ENCODE measurements at places on chromosomes 7 and 10.

DNA sequence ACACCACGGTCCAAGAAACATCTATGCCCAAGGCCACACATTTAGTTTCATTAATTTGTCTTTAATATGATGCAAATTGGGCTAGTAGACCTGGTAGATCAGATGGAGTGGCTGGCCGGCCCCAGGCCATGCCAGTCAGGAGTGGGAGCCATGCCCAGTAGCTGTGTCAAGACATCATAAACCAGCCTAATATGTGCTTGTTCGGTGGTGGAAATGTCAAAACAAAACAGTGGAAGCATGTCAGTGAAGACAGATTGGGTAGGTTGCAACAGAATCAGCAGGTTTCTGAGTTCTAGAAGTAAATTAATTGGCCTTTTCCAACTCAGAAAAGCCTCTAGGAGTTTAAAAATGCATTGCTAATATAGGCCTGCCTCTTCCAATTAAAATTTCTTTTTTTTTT lies 124.7 kb downstream of the NRP1 start:
- no peak for DNase-seq

- DNase-seq: no peak
Observed at GRCh38 chr7:149774237-149775175, 1.1 kb upstream of the ZNF467 start.

GRCh38 chr7:111076205-111076604 lies 14.7 kb upstream of the LRRN3 start:
- no peak for DNase-seq

GRCh38 chr7:136923111-136923667 lies 54.7 kb downstream of the CHRM2 start:
- DNase-seq: no peak

- no peak for DNase-seq
Observed at GRCh38 chr10:117755659-117756014, 213.1 kb downstream of the EMX2 start.

- no peak for DNase-seq
Observed at GRCh38 chr10:13315361-13315760, 15.5 kb upstream of the PHYH start.

- DNase-seq: no peak
Observed at GRCh38 chr7:23685731-23686130, 5.7 kb downstream of the FAM221A start.

DNA sequence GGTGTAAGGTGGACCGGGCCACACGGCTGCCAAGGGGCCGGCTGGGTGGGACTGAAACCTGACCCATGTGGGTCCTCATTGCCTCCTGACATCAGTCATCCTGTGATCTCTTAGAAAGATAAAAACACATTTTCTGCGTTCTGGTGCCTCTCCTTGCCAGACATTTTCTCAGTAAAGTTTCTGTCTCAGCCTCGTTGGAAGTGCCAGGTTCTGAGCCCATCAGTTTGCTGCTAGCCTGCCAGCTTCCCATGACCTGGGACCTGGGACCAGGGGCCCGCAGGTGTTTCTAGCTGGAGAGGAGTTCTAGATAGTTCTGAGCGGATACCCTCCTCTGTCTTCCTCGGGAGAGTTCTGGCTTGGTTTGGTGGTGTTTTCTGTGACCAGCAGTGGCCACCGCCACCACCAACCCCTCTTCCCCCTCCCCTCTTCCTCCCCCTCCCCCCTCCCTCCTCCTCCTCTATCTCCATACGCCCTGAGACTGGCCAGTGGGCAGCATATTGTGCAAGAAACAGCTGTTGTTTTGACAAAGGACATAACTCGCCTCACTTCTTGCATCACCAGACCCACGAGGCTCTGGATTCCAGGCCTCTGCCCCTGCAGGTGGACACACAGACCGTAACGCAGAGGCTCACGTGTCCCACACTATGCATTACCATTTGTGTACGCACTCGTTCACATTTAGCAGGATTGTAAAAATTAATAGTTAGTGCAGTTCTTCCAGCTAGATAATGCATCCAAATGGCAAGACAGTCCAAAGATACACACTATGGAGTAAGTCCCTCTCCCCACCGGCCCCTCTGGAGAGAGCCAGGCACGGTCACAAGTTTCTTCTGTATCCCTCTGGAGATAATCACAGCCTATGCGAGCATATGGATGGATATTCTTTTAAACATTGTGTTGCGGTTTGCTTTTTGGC lies 94.6 kb downstream of the CUX1 start:
- DNase-seq: no peak
